NCI-H510A (cell line): ENCODE measurements at places on chromosomes 2 and 18.

DNA sequence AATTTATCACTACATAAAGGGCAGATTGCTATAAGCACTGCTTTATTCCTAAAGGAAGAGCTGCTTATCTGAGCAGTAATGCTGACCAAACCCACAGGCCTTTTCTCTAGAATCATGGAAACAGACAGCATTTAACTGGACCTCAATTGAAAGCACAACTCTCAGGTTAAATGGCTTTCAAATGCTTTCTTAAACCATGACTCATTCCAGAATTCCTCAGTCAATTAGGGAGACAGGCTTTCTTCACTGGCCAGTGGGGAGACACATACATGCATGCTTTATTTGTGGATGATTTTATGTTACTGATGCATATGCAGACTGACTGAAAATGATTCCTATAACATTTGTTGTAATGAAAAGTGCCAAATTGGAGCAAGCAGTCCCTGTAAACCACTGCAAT lies 114.6 kb downstream of the ACVR1 start:
- DNase-seq, result no peak

GRCh38 chr2:234823196-234823876 lies 128.5 kb upstream of the SH3BP4 start:
- DNase-seq, result no peak

DNA sequence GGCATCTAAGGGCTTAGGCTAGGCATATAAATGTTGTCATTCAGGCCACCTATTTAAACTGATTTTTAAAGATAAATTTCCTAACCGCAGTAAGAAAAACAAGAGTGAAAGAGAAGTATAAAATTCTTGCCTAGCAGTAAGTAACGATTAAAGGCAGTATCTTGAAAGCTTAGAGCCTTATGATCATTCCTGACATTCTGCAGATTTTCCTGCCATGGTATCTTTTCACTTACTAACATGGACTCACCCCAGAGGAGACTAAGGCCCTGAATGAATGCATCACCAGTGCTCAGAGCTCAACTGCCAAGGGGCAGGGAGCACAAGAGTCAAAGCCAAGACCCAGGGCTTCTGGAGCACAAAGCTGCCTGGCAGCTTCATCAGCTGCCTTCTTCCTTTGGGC lies 133.1 kb downstream of the GCA start:
- no peak for DNase-seq

DNA sequence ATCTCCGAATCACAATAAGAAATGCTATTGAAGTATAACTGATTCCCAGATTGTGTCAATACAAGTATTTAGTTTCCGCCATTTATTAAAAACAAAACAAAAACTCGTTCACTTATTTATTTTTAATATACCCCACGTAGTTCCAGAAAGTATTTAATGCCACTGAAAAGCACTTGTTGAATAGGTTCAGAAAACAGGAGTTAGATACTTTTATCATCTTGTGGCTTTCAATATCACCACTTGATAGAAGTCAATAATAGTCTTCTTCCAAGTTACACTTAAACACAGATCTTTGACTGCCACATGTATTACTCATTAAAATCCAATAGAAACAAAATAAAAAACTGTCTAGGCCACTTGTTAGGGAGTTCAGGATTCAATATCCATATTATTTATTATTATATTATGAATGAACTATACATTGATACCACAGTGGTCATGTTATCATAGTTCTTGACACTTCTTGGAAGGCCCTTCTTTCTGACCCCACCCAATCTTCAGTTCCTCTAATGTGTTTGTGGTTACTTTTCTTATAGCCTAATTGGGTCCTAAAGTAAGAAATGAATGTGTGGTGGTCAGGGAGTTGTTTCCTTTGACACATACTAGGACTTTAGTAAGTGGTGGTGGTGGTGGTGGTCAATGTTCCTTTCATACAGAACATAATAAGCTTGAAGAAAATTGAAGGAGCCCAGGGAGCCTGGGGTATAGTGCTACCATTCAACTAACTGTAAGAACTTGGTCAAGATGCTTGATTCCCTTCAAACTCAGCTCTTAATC lies 221.3 kb upstream of the ITGA4 start:
- no peak for DNase-seq

DNA sequence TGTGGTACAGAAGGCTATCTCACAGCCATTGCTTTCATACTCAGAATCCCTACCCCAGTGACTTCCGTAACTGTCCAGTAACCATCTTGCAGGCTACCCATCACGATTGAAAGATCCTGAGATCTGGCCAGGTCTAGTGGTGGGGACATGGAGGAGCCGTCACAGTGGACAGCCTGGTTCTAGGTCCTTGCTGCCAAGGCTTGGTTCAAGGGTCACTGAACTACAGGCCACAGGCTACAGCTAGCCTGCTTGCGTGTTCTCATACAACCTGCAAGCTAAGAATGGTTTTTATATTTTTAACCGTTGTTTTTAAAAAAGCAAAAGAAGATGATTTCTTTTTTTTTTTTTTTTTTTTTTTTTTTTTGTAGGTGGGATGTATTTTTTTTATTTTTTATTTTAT lies 151.6 kb downstream of the MYO1B start:
- no peak for DNase-seq

GRCh38 chr2:196148736-196149135 lies 22.6 kb downstream of the STK17B start:
- DNase-seq, result no peak

GRCh38 chr2:175903384-175903936 lies 98.6 kb downstream of the LNPK start:
- no peak for DNase-seq

DNA sequence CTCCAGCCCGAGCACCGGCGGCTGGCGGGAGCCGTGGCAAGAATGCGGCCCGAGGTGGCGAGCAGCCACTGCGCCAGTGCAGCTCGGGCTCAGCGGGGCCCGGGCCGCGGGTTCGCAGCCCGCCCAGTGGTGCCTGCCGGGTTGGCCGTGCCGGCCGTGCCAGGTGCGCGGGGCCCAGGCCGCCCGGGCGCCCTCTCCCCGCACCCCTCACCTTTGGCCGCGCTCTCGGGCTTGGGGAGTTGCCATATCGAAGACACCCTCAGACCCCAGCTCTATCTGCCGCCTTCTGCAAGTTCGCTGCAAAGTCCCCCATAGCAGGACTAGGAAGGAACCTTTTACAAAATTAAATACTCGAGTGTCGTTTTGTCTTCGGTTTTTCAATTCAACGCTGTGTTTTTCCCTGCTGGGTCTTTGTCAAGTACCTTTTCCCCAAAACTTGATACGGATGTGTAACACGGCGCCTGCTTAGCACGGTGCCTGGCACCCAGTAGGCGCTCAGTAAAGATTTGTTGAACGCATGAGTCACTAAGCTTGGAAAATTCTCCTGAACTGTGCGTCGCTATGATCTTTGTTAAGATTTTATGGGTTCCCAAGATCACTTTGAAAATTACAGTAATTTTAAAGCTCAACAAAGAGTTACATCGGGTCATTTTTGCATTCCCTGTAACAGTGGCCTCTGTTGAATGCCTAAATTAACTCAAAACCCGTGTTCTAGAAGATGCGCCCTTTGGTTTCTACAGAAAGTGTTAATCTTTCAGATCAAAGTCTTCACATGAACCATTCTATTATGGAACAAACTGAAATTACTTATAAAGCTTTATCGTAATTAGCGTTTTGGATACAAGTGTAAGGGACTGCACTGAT lies 750 bp downstream of the STRADB start:
- no peak for DNase-seq

- DNase-seq, result no peak
Measured at GRCh38 chr2:15795426-15795825, 144.9 kb upstream of the MYCN start.

DNA sequence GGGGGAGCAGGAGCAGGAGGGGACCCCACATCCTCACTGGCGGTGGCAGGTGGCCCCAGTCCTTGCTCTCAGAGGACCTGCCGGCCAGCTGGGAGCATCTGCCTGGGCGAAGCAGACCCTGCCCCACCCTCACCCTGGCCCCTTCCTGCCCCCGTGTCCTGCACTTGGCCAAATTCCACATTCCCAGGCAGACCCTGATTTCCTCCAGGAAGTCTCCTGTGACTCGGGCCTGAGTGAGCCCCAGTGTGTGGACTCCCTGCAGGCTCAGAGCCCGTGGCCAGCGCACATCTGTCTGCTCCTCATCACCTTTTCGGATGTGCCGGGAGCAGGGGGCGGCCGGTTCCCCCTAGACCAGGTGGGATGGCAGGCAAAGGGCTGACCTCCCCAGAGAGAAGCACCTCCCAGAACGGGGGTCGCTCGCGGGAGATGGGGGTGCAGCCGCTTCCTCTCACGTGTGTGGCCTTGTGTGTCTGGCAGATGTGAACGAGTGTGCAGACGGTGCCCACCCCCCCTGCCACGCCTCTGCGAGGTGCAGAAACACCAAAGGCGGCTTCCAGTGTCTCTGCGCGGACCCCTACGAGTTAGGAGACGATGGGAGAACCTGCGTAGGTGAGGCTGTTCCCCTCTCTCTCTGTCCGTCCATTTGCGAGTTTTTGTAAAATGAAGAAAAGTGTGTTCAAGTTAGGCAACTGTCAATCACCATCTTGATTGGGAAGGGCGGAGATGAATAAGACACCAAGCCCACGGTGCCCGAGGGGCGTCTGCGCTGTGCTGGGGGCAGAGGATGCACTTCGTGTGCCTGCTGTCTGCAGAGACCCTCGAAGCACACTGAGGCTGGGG lies 90.4 kb downstream of the TPO start:
- no peak for DNase-seq

GRCh38 chr2:71908798-71909197 lies 238.9 kb downstream of the CYP26B1 start:
- DNase-seq, result no peak

GRCh38 chr2:128666596-128666995 lies 347.9 kb upstream of the HS6ST1 start:
- no peak for DNase-seq

DNA sequence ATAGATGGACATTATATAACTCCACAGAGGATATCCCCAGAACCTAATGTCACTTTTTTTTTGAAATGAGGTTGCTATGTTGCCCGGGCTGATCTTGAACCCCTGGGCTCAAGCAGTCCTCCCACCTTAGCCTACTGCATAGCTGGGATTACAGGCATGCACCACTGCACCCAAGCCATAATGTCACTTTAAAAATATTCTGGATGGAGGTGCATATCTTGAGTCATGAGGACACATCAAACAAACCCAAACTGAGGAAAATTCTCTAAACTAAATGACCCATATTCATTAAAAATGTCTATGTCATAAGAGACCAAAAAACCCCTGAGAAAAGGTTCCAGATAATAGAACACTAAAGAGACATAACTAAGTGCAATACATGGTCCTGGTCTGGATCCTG lies 36.3 kb downstream of the OSGEPL1 start:
- DNase-seq, result no peak

DNA sequence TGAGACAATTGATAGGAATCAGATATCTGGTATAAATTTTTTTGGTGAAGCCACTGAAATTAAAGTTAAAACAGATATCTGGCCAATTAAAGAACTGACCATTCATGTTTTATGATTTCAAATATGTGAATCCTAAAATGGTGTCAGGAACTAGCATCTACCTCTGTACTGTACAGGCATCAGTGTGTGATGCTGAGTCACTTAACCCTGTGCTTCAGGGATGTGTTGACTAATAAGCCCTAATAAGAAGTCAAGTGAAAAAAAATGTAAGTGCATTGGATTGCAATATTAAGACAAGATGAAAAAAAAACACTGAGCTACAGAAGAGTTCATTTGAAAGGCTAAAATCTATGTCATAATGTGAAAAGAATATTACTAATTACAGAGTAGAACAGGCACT lies 9.1 kb upstream of the UNC80 start:
- no peak for DNase-seq

- no peak for DNase-seq
Measured at GRCh38 chr2:39469807-39470206, 32.7 kb upstream of the MAP4K3 start.

DNA sequence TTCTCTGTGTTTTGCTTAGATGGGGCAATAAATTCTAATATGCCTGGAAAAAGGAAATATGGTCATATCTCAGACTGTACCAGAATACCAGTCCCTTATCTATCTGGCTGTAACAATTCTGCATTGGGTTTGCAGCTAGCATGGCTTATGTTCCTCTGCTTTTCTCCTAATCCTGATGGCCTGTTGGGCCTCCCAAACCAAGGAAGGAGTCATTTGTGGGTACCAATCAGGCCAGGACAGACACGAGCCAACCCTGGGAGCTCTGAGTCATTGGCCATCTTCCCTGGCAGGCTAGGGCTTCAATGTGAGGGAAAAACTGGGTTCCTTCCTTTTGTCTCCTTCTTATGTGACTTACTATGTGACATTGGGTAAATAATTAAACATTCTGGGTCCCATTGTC lies 12.0 kb downstream of the SMARCAL1 start:
- no peak for DNase-seq

- no peak for DNase-seq
Measured at GRCh38 chr2:121771976-121772742, 16.7 kb downstream of the TSN start.

DNA sequence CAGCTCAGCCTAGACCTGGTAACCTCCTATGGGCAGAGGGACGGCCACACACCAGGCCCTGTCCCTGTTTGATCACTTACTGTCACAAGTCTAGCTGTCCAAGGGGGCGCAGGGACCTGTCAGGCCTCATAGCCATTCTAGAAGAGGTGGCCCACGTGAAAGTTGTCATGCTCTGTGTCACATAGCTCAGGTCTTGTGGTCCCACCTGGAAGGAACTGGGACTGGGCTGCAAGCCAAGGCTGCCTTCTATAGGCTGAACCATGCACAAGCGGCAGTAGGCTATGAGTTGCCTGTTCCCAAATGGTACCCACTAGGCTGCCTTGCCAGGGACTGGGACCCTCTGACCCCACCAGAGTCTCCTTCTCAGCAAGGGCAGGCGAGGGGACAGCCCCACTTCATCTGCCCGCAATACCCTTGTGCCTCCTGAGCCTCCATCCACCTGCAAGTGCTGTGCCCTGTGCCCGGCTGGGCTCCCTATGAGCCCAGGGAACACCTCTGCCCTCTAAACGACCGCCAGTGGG lies 177.5 kb downstream of the ANAPC1 start:
- no peak for DNase-seq

- no peak for DNase-seq
Measured at GRCh38 chr2:20624884-20625485, 25.9 kb downstream of the HS1BP3 start.

- no peak for DNase-seq
Measured at GRCh38 chr2:70851704-70852103, 16.1 kb upstream of the CD207 start.

GRCh38 chr18:67408240-67408639 lies 108.3 kb downstream of the DSEL start:
- DNase-seq, result no peak

DNA sequence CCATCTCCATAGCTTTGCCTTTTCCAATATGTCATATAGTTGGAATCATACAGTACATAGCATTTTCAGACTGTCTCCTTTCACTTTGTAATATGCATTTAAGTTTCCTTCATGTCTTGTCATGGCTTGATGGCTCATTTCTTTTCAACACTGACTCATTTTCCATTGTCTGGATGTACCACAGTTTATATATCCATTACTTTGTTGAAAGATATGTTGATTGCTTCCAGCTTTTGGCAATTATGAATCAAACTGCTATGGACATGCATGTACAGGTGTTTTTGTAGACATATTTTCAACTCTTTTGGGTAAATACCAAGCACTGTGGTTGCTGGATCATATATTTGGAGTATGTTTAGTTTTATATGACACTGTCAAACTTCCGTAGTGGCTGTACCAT lies 26.3 kb downstream of the ACSL3 start:
- no peak for DNase-seq

- no peak for DNase-seq
Measured at GRCh38 chr2:106113361-106113966, 80.6 kb downstream of the UXS1 start.
